Cortex of kidney (tissue), 1 donor: ENCODE measurements at places on chromosomes 3 and 15.

GRCh38 chr15:27694506-27695087 lies 404.5 kb downstream of the OCA2 start:
- DNase-seq, result no peak

GRCh38 chr3:164416491-164417222 lies 661.6 kb downstream of the SI start:
- no peak for DNase-seq

- DNase-seq, result no peak
Observed at GRCh38 chr15:77650265-77650664, 17.6 kb upstream of the LINGO1 start.

GRCh38 chr15:50426428-50426827 lies 2.2 kb downstream of the USP8 start:
- no peak for DNase-seq
